Dermis blood vessel endothelial cell (primary cell): ENCODE measurements at places on chromosomes 3 and 15.

DNA sequence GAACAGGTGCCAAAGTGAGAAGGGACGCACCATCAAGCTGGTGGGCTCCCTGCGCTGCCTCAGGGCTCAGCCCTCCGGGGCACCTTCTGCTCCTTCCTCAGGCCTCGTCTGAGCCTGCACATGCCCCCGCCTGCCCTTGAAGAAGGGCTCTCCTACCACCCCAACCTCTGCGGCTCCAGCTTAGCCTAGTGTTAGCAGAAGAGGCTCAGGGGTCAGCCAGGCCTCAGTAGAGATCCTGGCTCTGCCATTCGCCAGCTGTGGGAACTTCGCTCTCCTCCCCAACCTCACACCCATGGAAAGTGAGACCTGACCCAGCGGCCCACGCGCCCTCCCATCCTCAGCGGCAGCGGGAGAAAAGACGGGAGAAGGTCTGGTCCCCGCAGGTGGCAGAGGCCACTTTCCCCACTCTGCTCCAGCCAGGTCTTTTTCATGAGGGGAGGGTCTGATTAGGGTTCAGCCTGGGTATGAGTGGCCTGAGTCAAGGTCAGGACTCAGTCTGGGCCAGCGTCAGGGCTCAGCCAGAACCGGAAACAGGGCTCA, 8.2 kb downstream of the GRIP2 start:
- DNase-seq: no peak

GRCh38 chr3:122727294-122727693, 46.7 kb downstream of the PARP14 start:
- DNase-seq: no peak

DNA sequence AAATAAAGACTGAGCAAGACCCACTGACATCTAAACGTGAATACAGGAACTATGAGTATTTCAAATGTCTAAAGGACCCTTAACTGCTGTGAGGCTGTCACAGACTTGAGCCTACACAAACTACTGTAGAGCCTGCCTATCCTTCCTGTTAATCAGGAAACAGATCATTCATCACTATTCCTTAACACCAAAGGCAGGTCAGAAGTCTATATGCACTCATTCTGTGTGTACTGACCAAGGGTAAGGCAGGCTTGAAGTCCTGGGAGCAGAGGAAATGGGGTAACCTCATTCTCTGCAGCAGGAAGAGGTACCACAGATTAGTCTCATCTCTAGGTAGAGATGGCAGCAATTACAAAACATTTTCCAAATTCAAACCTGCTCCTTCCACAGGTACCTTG, 30.7 kb downstream of the NPTN start:
- DNase-seq: peak; percentile 63

GRCh38 chr3:111282024-111282423, 210.4 kb downstream of the NECTIN3 start:
- DNase-seq: no peak

GRCh38 chr3:63089007-63089750, 188.9 kb upstream of the SYNPR start:
- no peak for DNase-seq

DNA sequence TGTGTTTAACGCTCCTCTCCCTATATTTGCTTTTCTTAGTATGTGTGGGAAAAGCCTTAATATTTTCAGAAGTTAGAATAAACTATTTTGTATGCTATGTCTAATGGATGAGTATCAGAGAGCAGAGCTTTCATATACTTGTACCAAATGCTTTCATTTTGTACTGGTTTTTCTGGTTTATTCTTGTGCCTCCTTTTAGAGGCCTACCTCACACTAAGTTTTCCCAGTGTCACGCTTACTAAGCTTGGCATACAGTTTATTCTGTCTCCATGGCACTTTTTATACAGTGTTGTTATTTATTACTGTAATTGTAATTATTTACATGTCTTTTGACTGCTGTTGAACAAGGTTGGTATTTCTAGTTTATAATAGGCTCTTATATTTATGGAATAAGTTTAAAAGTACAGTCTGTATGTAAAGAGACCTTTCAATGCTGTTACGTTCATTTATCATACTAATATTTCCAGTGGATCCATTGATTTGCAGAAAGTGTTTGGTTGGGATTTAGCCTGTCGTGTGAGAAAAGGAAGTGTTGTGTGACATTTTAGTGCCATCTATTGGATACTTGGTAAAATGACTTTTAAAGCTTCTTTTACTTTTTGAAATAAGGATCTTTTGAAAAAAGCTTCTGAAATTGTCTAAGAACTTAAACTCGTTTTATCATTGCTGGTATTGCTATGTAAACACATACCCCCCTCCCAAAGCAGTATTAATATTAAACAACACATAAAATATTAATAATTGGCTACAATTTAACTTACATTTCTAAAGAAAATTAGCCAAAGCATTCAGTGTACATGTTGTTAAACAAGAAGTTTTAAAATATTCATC, 5.2 kb upstream of the EBLN2 start:
- DNase-seq: peak; percentile 72

- DNase-seq: no peak
These were observed 250.0 kb upstream of the PROK2 start for GRCh38 chr3:72034986-72035385.

- no peak for DNase-seq
These were observed 229.6 kb downstream of the GBE1 start for GRCh38 chr3:81531846-81532245.

DNA sequence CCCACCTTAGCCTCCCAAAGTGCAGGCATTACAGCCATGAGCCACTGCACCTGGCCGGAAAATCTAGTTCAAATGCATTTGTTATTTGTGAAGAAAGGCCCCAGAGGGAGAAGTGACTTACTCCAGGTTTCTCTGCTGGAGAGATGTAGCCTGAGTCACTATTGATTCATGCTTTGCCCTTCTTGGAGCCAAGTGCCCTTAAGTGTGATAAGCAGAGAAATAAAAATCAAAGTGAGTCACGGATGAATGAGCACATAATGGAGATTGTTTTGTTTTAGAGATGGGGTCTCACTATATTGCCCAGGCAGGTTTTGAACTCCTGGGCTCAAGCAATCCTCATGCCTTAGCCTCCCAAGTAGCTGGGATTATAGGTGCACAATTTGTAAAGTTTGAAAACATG, 33.1 kb downstream of the CDC25A start:
- peak; percentile 85 for DNase-seq

- no peak for DNase-seq
These were observed 250.7 kb downstream of the OPA1 start for GRCh38 chr3:193843474-193844301.

DNA sequence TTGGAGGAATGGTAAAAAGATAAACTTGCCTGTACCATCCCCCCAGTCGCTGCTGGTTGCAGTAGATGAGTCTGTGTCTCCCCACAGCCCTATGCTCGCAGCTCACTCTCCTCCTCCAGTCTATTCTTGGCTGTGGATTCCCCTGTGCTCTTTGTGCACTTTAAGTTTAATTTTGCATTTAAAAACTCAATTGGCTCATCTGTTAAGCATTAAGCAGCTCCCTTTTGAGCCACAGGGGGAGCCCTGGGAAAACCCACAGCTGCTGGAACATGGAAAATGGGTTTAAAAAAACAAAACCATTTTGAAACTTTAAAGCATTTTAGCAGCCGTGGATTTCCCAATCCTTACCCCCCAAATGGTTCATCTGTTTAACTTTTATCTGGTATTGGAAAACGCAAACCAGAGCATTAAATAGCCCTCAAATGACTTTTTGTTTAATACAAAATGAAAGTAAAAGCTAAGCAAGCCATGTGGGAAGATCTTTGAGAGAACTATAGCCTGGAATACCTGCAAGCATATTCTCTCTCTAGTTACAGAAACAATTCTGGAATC, 536.9 kb downstream of the ZIC1 start:
- DNase-seq: peak; percentile 66

GRCh38 chr3:149965278-149965677, 5.4 kb downstream of the PFN2 start:
- DNase-seq: no peak

DNA sequence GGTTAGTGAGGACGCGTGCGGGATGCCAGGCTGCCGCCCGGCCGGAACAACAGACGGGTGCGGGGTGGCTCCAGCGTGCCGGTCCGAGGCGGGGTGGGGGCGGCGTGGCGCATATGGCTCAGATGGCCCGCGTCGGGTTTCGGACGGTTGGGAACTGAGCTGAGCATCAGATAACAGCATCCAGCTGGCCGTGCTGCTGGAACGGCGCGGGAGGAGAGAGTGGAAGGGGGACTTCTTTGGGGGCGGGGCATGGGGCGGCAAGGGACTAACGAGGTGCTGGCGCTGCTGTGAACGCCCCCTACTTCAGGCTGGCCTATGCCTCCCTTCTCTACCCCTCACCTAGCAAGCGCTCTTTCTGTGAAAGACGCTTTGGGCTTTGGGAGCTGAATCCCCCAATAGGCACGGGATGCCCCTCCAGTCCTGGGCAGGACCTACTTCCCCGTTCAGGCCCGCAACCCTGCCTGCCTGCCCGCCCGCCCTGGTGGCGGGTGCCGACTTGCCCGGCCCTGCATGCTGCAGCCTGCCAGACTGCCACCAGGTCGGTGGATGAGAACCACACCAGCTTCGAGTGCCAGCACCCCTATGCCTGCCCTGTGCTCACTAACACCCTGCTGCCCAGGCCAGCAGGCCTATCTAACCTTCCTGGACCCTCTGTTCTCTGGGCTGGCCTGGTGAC, 542 bp downstream of the INKA1 start:
- DNase-seq: peak; percentile 60

GRCh38 chr3:79006077-79006476, 761.7 kb downstream of the ROBO1 start:
- DNase-seq: no peak

- no peak for DNase-seq
These were observed 336.1 kb upstream of the RARB start for GRCh38 chr3:25091934-25092333.

- no peak for DNase-seq
These were observed 334.2 kb upstream of the IL12A start for GRCh38 chr3:159654183-159655134.

DNA sequence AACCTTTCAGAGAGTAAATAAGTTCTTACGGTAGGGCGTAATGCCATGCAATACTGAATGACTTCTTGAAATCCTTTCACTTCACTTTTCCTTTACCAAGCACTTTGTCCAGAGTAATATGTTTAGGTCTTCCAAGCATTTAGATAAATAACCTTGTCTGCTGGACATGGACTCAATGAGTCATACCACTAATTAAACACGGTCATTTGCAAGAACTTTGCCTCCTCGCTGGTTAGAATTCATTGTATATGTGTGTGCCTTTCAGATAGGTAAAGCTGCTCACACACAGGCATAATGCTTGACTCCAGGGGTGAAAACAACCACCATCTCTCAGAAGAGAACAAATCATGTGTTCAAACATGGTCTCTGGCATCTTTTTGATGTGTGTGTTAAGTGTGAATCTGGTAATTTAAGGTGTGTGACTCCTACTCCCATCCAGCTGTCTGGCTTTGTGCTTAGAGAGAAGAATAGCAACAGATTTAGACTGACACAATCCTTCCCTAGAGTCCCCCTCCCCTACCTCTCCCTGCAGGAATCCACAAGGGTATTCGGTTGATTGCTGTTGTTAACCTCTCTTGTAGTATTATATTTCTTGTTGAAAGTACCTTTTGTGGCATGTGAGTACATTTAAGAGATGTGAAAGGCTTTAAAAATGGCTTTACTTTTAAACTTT, 419.0 kb downstream of the CNTN4 start:
- DNase-seq: no peak

GRCh38 chr15:39135989-39136388, 444.9 kb upstream of the THBS1 start:
- DNase-seq: no peak

GRCh38 chr3:41629986-41630385, 331.9 kb downstream of the ULK4 start:
- DNase-seq: no peak

DNA sequence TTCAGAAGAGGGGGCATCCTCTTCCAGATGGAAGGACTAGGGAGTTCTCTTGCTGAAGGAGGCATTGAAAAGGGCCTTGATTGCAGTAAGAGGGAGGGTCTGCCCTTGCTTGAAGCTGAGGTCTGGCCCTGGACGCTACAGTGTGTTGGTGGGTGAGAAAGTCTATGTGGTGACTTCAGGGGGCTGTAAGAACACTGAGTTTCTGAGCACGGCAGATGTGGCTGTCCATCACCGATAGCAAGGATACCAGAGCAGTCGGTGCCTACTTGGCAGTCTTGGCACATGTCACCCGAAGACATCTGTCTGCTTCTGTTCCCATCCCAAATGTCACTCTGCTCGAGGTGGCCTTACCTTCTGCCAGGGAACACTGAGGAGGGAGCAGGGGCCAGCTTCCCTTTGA, 631.1 kb upstream of the CFAP20DC start:
- no peak for DNase-seq

DNA sequence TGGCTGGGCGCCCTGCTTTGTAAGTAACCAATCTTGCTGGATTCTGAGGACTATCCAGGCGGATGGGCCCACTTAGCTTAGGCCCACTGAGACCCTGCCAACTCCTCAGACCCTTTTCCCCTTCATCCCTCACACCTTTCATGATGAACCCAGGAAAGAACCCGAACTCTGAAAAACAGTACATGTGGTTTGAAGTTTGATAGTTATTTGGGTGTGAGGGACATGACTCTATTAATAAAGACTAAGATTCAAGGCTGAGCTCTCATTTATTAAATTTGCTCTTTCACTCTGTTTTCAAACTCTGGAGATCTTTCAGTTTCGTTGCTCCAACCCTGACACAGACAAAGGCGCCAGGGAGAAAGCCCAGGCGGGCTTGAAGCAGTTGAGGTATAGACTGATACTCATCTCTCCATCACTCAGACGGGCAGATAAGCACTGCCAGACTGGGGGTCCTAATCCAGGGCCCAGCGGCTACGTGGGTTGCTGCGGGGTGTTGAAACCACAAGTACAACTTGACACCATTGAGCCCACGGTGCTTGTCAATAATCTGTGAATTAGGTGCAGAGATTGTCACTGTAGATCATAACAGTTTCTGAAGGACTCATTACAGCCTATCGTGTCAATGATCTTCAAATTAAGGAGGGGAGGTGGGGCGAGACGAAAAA, 7.2 kb upstream of the SOX2 start:
- no peak for DNase-seq

DNA sequence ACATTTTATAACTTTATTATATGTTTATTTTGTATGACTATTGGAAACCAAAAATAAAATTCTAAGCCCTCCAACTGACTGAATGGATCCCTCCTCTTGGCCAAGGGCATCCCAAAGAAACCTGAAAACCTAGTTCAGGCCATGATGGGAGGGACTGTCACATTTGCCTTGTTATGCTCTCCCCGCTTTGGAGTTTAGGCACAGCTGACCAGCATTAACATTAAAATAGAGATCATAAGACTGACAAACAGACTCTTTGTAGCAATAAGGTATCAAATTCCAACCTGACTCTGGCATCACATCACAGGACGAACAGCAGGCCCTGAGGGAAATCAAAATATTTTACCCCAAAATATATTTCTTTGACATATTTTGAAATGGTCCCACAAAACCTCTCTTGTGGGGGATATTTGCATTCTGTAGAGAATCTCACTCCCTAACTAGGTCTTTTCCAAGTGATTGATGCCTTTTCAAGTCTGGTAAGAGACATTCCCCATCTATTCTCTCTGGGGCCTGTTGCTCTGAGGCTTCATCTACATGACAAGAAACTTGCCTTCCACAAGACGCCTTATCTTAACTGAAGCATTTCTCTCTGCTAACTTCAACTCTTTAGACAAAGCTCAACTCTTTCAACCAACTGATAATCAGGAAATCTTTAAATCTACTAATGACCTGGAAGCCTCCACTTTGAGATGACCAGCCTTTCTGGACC, 81.8 kb upstream of the PRR23E start:
- no peak for DNase-seq

- DNase-seq: no peak
These were observed 28.3 kb downstream of the PTH1R start for GRCh38 chr3:46905661-46906451.

GRCh38 chr3:35849963-35850362, 210.6 kb downstream of the ARPP21 start:
- no peak for DNase-seq
